Right atrium auricular region (tissue), 2 donors: ENCODE measurements at places on chromosomes 7 and 10. TPM values are rescaled to one million over a fixed set of nuclear protein-coding genes. Genes with fewer than 3 reads are reported as not detected.

GRCh38 chr7:94941844-94942632, 34.6 kb downstream of the PPP1R9A start:
- DNase-seq, result no peak

GRCh38 chr10:75295868-75296441, 60.2 kb upstream of the COMTD1 start:
- no peak for DNase-seq

DNA sequence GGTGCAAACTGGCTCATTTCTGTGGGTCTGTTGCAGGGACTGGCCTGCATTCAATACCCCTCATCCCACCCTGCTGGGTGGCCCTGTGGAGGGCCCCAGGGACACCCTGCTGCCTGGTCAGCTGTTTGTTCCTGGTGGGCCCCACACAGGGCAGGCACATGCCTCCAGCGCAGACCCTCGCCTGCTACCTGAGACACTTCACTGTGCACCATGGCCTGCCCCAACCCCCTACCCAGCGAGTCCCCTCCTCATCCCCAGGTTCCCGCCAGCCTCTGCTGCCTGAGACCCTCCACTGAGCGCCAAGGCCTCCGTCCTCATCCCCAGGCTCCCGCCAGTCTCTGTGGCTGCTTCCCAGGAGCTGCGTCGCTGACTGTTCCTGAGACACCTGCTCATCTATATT, 16.8 kb downstream of the GPR146 start:
- DNase-seq, result no peak

DNA sequence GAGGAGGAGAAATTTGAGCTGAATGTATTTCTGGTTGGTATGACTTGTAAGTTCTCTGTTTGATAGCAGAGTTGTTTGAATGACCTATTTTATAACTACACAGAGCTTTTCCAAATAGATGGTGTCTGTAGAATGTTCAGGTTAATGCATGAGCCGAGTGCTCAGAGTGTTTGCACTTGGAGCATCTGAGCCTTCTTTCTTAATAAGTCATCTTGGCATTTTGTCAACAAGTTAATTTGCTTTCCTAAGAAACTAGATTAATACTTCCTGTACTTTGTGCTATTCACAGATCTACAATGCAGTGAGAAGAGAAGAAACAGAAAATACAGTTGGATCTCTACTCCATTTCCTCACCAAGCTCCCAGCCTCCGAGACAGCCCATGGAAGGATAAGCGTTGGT, 138.2 kb downstream of the PLCE1 start:
- DNase-seq, result no peak

Gene KAZALD1
- total RNA-seq, result 7.0 TPM
